ENCODE measurements at places on chromosomes 12 and 14. TPM values are rescaled to one million over a fixed set of nuclear protein-coding genes. Genes with fewer than 3 reads are reported as not detected.

Gene LIN7A
- not detected for total RNA-seq

Gene JPH4
- total RNA-seq = 0.05 TPM

Gene NTF3
- not detected for total RNA-seq

Gene TCL1B
- not detected for total RNA-seq

Gene KRT6C
- total RNA-seq = not detected

Gene TMEM233
- not detected for total RNA-seq

Gene RGS6
- total RNA-seq = not detected

Gene NPFF
- not detected for total RNA-seq

Gene TAS2R46
- total RNA-seq = 0.46 TPM

Data from Panc1 (cell line).